ENCODE measurements at places on chromosomes 2 and 18.

- no peak for DNase-seq
These were observed 267.9 kb upstream of the TNP1 start for GRCh38 chr2:217127744-217128143.

DNA sequence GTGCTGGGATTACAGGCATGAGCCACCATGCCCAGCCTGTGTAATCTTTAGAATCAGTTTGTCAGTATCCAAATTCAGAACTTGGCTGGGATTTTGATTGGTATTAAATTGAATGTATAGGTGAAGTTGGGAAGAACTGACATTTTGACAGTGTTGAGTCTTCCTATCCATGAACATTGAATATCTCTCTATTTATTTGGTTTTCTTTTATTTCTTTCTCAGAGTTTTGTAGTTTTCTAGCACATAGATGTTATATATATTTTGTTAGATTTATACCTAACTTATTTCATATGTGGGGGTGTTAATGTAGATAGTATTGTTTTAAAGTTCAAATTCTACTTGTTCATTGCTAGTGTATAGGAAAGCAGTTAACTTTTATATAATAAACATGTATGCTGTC, 31.5 kb downstream of the CEP192 start:
- no peak for DNase-seq

- DNase-seq = no peak
These were observed 145.1 kb upstream of the CELF4 start for GRCh38 chr18:37710726-37711125.

GRCh38 chr2:130915595-130916437, 79.1 kb downstream of the ARHGEF4 start:
- no peak for DNase-seq

- no peak for DNase-seq
These were observed 119.1 kb upstream of the PELI1 start for GRCh38 chr2:64263315-64263714.

GRCh38 chr2:96890726-96891385, 21.0 kb upstream of the SEMA4C start:
- no peak for DNase-seq

DNA sequence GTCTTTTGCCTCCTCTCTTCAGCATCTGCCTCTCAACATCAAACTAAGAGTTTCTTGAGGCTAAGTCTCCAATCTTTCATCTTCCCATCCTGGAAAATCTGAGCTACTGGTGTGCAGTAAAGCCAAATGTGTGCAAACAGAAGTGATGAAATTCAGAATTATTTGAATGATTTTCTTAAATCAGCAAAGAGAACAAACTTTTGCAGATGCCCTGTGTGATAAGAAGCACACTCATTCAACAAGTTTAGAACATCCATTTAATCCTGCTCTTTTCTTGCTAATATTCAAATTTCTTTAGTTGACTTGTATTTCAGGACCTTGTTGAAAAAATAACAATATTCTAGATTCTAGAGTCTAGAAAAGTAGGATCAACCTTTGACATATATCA, 1374.9 kb upstream of the CELF4 start:
- DNase-seq = no peak
